ENCODE measurements at places on chromosomes 13 and 19.

GRCh38 chr13:97369261-97369893, 64.6 kb upstream of the RAP2A start:
- DNase-seq, result no peak

GRCh38 chr19:47608969-47609905, at the start of gene BICRA:
Gene BICRA, plus strand, starts transcription at chr19:47609134. Its CDS starts 64,441 bp downstream, at chr19:47673575.
- DNase-seq, result no peak

- DNase-seq, result no peak
Measured at GRCh38 chr13:71149046-71149445, 718.0 kb downstream of the DACH1 start.

DNA sequence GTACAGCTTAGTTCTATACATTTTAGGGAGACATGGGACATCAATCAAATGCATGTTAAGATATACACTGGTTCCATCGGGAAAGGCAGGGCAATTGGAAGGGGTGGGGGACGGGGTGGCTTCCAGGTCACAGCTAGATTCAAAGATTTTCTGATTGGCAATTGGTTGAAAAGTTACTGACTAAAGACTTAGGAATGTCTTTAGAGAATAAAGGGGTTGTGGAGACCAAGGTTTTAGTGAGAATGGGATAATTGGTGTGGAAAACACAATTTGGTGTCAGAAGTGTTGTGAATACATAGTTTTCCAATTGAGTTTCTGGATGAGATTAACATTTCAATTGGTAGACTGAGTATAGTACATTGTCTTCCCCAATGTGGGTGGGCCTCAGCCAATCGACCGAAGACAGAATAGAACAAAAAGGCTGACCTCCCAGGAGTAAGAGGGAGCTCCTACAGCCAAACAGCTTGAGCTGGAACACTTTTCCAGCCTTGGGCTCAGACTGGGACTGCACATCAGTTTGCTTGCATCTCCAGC, 988 bp upstream of the CCDC169 start:
- no peak for DNase-seq

GRCh38 chr13:39253774-39254173, 215.5 kb downstream of the NHLRC3 start:
- DNase-seq, result no peak

DNA sequence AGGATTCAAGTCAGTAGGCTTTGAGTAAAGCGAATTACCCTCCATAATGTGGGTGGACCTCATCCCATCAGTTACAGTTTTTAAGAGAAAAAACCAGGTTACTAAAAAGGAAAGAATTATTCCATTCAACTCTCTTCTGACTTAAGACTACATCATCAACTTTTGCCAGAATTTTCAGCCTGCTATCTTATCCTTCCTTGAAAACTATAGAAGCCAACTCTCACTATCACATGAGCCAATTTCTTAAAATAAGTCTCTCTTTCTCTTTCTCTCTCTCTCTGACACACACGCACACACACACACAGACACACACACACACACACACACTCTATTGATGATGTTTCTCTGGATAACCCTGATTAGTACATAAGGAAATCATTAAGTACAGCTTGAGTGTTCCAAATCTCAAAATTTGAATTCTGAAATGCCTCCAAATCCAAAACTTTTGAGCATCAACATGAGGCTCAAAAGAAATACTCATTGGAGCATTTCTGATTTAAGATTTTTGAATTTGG, 217.0 kb upstream of the PRR20A start:
- no peak for DNase-seq

GRCh38 chr13:50390503-50391248, 375.4 kb downstream of the KCNRG start:
- DNase-seq, result no peak

- no peak for DNase-seq
Measured at GRCh38 chr13:54029720-54030119, 1001.1 kb downstream of the OLFM4 start.

- no peak for DNase-seq
Measured at GRCh38 chr19:7152568-7152967, 83.1 kb downstream of the ZNF557 start.

GRCh38 chr13:112781881-112782361, 92.1 kb downstream of the ATP11A start:
- DNase-seq, result no peak

- no peak for DNase-seq
Measured at GRCh38 chr19:1505012-1505411, 7.8 kb downstream of the ADAMTSL5 start.

GRCh38 chr13:49292742-49293486, 45.2 kb downstream of the CDADC1 start:
- DNase-seq, result no peak

DNA sequence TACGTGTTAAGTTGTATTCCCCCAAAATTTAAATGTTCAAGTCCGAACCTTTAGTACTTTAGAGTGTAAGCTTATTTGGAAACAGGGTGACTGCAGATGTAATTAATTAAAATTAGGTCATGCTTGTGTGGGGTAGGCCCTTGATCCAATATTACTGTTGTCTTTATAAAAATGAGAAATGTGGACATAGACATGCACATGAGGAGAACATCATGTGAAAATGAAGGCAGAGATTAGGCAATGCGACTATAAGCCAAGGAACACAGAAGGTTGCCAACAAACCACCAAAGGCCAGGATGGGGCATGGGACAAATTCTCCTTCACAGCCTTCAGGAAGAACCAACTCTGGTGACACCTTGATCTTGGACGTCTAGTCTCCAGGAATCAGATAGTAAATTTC, 1698.4 kb upstream of the SLC10A2 start:
- no peak for DNase-seq

DNA sequence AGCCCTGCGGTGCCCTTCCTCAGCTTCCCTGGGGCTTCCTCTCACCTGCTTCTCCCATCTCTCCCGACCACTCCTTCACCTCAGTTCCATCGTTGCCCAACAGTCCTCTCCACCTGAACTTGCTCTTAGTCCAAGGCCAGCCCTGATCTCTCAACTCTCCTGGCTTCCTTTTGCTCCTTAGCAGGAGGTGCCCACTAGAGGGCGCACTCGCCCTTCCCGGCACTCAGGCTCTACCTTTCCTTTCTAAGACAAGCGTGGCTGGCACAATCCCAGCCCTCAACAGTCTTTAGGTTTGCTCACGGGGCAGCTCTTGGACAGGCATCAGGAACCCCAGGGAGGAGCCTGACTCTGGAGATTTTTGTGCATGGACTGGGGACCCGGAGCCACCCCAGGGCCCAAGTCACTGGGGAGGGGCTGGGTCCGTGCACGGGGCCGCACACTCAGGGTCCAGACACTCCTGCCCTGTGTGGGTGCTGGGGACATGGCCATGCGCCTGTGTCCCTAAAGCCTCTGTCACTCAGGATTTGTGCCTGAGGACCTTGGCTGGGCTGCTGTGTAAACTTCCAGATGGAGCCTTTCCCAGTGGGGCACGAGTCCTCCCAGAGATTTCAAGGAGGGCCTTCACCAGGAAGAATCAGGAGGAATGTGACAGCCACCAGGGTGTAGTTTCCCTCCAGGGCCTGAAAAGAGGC, 12.1 kb upstream of the CEACAM8 start:
- DNase-seq, result no peak

GRCh38 chr13:51619614-51620013, 35.4 kb downstream of the WDFY2 start:
- DNase-seq, result no peak

GRCh38 chr19:40392894-40393517, 3.0 kb upstream of the HIPK4 start:
- DNase-seq, result no peak

GRCh38 chr13:94419304-94419924, 60.1 kb downstream of the DCT start:
- no peak for DNase-seq

- no peak for DNase-seq
Measured at GRCh38 chr19:5690955-5691821, 1.1 kb downstream of the RPL36 start.

DNA sequence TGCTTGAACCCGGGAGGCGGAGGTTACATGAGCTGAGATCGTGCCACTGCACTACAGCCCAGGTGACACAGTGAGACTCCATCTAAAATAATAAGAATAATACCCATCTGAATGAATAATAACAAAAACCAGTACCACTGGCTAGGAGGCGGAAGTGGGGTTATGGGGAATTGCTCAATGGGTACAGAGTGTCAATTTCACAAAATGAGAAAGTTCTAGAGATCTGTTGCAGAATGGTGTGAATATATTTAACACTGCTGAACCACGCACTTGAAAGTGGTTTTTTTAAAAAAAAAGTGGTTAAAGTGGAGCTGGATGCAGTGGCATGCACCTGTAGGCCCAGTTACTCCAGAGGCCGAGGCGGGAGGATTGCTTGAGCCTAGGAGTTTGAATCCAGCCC, 18.5 kb downstream of the KLF2 start:
- no peak for DNase-seq

GRCh38 chr13:30495746-30496145, 30.0 kb upstream of the HMGB1 start:
- DNase-seq, result no peak

DNA sequence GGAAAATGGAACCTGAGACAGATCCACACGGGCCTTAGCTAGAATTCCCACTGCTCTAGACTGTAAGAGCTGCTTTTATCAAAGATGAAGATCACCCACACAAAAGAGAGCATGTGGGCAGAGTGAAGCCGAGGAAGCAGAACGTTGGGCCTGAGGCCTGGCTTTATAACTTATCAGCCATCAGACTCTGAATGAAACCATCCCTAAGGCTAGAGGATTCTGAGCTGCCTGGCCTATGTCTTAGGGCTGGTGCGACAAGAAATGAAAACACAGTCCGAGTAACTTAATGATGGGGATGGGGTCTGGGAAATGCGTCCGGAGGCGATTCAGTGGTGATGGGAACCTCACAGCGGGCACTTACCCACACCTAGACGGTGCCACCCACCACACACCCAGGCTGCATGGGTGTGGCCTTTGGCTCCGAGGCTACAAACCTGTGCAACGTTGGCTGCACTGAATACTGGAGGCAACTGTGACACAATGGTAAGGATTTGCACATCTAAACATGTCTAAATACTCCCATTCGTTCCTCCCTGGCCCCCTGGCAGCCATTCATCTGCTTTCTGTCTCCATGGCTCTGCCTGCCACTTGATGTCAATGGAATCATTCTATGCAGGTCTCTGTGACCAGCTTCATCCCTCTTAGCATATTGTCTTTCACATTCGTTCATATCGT, 62.0 kb downstream of the SLC15A1 start:
- no peak for DNase-seq

- DNase-seq, result no peak
Measured at GRCh38 chr13:61136093-61136492, 279.6 kb downstream of the PCDH20 start.

GRCh38 chr13:114032126-114032799, 58.4 kb upstream of the C13orf46 start:
- DNase-seq, result no peak

DNA sequence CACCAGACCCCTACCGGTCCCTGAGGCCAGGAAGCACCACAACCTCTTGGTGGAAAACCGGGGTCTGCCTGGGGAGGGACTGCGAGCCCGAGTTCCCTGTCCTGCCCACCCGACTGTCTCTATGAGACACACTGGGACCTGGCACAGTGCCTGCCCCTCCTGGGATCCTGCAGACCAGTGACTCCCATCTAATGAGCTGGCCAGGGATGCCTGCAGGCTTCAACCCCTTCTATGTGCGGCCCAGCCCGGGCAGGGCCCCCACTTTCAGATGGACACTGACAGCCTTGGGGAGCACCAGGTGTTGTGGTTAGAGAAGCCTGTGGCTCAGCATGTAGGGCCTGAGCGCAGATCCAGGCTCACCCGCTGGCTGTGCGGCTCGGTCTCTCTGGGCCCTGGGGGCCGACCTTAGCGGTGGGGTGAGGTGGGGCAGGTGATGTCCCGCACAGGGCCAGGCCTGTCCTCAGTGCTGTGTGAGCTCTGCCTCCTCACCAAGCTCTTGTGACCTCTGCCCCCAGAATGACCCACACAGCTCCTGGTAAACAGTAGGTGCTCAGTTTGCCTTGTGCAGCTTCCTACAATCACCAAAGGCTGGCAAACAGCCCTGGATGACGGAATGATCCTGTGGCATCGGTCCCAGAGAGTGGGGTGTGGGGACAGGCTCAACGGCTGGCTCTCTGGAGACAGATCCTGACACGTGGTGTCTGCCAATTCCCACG, 17.9 kb upstream of the CACTIN start:
- no peak for DNase-seq

DNA sequence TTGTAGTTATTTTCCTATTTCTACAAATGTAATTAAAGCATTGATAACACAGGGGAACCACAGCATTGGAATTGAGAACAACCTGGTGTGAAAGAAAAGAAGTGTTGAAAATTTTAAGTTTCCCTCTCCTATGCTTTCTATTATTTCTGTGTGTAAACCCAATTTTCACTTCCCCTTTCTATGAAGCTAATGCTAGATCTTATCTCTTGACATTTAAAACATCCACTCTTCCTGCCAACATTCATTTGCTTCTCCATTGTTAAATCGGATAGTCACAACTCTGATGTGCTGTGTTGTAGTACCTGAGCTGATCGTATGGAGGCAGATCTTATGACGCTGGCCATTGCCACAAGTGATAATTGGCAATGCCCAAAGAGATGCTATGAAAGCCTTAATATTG, 203.0 kb downstream of the ITGBL1 start:
- peak; percentile 9 for DNase-seq

GRCh38 chr19:2514981-2515518, 39.1 kb downstream of the GADD45B start:
- DNase-seq, result no peak

DNA sequence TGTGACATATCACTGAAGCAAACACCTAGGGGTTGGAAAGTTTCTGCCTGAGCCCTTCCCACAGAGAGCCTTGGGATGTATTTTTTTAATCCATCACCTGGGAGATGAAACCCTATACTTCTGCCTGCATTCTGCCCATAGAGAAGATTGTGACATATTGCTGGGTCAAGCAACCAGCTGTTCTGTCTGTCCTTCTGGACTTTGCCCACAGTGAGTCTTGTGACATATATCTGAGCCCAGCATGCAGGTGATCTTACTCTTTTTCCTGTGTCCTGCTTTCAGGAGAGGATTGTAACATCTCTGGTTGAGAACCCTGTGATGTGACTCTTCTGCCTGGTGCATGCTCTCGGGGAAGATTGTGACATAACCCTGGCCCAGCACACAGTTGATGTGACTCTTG, 24.9 kb upstream of the ZNF681 start:
- no peak for DNase-seq

- DNase-seq, result no peak
Measured at GRCh38 chr13:30869491-30869890, 36.6 kb upstream of the MEDAG start.

GRCh38 chr13:34340534-34340933, 522.6 kb downstream of the RFC3 start:
- no peak for DNase-seq

- no peak for DNase-seq
Measured at GRCh38 chr13:26861941-26862340, 101.4 kb upstream of the GPR12 start.

GRCh38 chr13:27573265-27573664, 47.1 kb downstream of the LNX2 start:
- no peak for DNase-seq

- no peak for DNase-seq
Measured at GRCh38 chr19:18204394-18205199, 755 bp upstream of the RAB3A start.

DNA sequence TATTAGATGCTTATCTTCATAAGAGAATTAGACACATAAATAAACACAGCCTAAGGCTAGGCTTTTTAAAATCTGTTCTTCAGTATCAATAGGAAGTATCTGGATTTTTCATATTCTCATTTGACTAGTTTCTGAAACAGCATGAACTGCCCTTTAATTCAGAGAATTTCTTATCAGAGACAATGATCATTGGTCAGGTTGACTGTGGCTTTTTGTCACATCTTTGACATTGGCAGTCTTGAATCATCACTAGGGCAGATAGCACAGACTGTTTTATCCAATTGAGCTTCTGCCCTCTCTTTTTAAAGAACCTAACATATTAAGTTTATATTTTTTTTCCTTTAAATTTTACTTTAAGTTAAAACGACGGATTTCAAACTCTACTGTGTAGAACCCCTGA, 59.6 kb downstream of the DPY19L3 start:
- DNase-seq, result no peak
